ENCODE measurements at places on chromosomes 13 and 19.

GRCh38 chr13:39588384-39588783, 14.6 kb downstream of the LHFPL6 start:
- no peak for DNase-seq
- no peak overlapping the region for H3K4me3 ChIP-seq
- no peak overlapping the region for H3K27ac ChIP-seq
- no peaks in the 10 kb centered on the region for H3K27me3 ChIP-seq
- H3K36me3 ChIP-seq, result no peaks in the 10 kb centered on the region
- H3K4me1 ChIP-seq, result no peaks in the 10 kb centered on the region

GRCh38 chr19:40609561-40610395, 8.6 kb downstream of the LTBP4 start:
- peak overlapping the region; percentile 94 for H3K27ac ChIP-seq
- H3K27me3 ChIP-seq, result no peaks in the 10 kb centered on the region
- H3K4me3 ChIP-seq, result peak overlapping the region; percentile 88
- H3K36me3 ChIP-seq, result peaks cover 5% of the 10 kb centered on the region
- peaks cover 60% of the 10 kb centered on the region for H3K4me1 ChIP-seq
- peak; percentile 92 for DNase-seq

- H3K4me1 ChIP-seq, result no peaks in the 10 kb centered on the region
- no peaks in the 10 kb centered on the region for H3K27me3 ChIP-seq
- H3K27ac ChIP-seq, result no peak overlapping the region
- H3K36me3 ChIP-seq, result peaks cover 33% of the 10 kb centered on the region
- DNase-seq, result no peak
- no peak overlapping the region for H3K4me3 ChIP-seq
Observed at GRCh38 chr19:5113633-5114586, 145.0 kb downstream of the KDM4B start.

GRCh38 chr19:45098521-45099466, 5.8 kb downstream of the PPP1R37 start:
- H3K4me3 ChIP-seq, result no peak overlapping the region
- H3K27ac ChIP-seq, result no peak overlapping the region
- DNase-seq, result no peak
- H3K36me3 ChIP-seq, result peaks cover 4% of the 10 kb centered on the region
- peaks cover 57% of the 10 kb centered on the region for H3K4me1 ChIP-seq
- no peaks in the 10 kb centered on the region for H3K27me3 ChIP-seq

- no peaks in the 10 kb centered on the region for H3K36me3 ChIP-seq
- no peaks in the 10 kb centered on the region for H3K4me1 ChIP-seq
- no peak for DNase-seq
- H3K27me3 ChIP-seq, result no peaks in the 10 kb centered on the region
- H3K27ac ChIP-seq, result no peak overlapping the region
Observed at GRCh38 chr13:91126806-91127205, 220.7 kb upstream of the MIR17HG start.

GRCh38 chr13:112679381-112679780, 10.5 kb upstream of the ATP11A start:
- no peak overlapping the region for H3K4me3 ChIP-seq
- DNase-seq, result no peak
- no peak overlapping the region for H3K27ac ChIP-seq
- peaks cover 4% of the 10 kb centered on the region for H3K27me3 ChIP-seq
- no peaks in the 10 kb centered on the region for H3K4me1 ChIP-seq

DNA sequence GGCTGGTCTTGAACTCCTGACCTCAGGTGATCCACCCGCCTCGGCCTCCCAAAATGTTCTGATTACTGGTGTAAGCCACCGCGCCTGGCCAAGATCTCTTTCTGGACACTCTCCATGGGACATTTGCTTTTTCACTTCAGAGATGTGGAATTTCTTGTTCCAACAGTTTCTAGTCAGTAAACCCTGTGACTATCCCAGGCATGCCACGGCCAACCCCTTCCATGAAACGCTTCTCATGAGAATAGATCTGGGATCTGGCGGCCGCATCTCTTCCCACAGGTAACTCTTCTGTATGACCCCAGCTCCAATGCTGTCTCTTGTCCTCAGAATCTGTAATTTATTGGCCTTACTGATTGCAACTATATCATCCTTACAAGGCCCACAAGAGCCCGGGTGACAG, 16.2 kb downstream of the PLPP2 start:
- peaks cover 17% of the 10 kb centered on the region for H3K27me3 ChIP-seq
- no peak for DNase-seq
- H3K36me3 ChIP-seq, result no peaks in the 10 kb centered on the region

DNA sequence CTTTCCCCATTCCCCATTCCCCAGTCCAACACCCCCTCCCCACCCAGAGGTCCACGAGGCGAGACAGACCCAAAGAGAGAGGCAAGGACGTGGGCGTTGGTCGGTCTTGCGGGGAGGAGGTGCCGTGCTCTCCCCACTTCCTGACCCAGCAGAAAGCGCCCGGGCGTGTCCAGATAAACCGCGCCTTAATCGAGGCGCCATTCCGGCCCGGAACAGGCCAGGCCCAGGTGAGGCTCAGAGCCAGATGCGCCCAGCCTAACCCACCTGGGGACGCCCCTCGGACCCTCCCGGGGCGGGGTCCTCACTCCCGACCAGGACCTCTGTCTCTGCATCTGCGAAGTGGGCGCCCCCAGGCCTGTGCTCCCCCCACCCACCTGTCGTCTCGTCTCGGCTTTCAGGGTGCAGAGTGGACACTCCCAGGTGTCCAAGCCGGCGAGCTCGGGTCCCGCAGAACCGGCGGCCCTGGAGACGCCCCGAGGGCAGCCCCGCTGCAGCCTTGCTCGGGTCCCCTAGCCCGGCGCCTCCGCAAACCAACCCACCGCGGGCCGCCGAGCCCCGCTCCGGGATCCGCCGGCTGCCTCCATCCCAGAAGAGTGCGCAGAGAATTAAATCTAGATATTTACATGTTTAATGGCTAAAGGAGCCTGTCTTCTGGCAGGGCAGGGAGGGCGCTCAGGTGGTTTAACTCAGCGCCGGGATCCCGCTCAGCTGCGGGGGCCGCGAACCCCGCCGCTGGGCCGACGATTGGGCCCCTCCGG, 5.0 kb upstream of the ONECUT3 start:
- peaks cover 30% of the 10 kb centered on the region for H3K4me1 ChIP-seq
- peak overlapping the region; percentile 63 for H3K27ac ChIP-seq
- DNase-seq, result no peak
- peak overlapping the region; percentile 68 for H3K4me3 ChIP-seq
- H3K36me3 ChIP-seq, result no peaks in the 10 kb centered on the region

- H3K27ac ChIP-seq, result no peak overlapping the region
- peaks cover 11% of the 10 kb centered on the region for H3K36me3 ChIP-seq
- no peak overlapping the region for H3K4me3 ChIP-seq
- H3K27me3 ChIP-seq, result no peaks in the 10 kb centered on the region
Observed at GRCh38 chr19:38690832-38691231, 43.4 kb downstream of the ACTN4 start.

DNA sequence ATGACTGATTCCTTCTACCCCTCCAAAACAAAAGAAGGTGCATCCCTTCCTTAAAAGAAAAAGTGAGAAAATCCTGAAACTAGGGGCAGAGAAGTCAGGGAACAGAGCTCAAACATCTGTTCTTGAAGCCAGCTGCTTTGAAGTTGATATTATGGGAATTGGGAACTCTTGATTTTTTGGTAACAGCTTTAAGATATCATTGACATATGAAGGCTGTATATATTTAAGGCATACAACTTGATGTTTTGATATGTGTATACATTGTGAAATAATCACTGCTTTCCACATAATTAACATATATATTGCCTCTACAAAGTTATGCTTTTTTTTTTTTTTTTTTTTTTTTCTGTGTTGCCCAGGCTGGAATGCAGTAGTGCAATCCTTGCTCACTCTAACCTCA, 117.1 kb downstream of the AKAP11 start:
- no peaks in the 10 kb centered on the region for H3K36me3 ChIP-seq
- peaks cover 7% of the 10 kb centered on the region for H3K4me1 ChIP-seq
- no peak overlapping the region for H3K27ac ChIP-seq
- DNase-seq, result no peak
- H3K4me3 ChIP-seq, result no peak overlapping the region

DNA sequence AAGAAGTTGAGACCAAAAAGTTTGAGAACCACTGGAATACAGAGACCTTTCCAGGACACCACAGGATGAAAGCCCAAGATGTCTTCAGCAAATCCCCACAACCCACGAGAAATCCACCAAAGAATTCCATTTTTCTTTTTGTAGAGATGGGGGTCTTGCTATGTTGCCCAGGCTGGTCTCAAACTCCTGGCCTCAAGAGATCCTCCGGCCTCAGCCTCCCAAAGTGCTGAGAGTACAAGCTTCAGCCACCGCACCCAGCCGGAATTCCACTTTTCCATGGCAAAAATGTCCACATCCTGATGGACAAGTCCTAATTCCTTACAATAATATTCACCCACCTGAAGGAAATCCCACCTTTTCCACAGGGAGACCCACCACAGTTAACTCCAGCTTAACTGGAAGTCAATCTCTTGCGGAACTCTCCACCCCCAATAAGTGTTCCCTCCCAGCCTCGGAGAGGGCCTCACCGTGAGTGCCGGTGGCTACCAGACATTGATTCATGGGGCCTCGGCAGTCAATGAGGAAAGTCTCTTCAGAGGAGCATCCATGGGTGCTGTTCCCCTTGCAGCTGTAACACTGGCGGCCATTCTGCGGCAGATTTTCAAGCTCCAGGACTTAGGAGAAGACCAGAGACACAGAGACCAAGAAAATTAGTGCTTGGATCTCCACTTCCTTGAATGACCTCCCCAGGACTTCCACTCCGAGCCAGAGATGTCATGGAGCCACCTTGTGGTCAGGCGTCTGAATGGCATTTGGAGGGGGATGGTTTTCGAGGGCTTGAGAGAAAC, 12.3 kb upstream of the CADM4 start:
- no peak for DNase-seq
- H3K4me1 ChIP-seq, result no peaks in the 10 kb centered on the region
- H3K4me3 ChIP-seq, result no peak overlapping the region
- no peak overlapping the region for H3K27ac ChIP-seq
- peaks cover 3% of the 10 kb centered on the region for H3K27me3 ChIP-seq
- no peaks in the 10 kb centered on the region for H3K36me3 ChIP-seq

DNA sequence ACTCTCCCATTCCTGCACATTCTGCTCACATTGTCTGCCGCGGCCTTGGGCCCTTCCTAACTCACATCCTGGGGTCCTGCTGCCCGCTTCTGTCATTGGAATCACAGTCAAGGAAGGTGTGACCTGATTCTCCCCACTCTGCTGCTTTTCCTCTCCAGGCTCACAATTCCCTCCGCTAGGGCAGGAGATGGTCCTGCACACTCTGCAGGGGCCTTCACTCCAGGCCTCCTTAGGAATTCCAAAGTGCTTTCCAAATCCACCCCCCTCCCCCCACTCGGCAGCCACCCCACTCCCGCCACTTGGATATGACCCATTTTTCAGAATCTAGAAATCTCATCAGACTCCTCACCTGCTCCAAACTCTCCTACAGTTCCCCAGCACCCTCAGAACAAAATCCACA, 3.1 kb upstream of the SLC5A5 start:
- peaks cover 21% of the 10 kb centered on the region for H3K36me3 ChIP-seq
- H3K4me3 ChIP-seq, result no peak overlapping the region
- H3K4me1 ChIP-seq, result peaks cover 15% of the 10 kb centered on the region
- peak overlapping the region; percentile 16 for H3K27ac ChIP-seq

DNA sequence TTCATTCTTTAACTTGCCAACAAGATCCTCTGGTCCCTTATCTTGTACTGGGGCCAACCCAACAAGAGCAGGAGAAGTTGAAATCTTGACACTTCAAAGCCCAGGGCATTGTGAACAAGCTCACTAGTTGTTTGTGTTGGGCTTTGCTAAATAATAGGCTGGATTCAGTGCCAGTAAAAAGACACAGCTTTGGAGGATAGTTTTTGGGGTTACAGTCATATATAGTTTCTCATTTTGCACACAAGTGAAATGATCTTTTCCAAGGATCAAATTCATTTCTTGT, 30.3 kb upstream of the LRCH1 start:
- no peak for DNase-seq
- H3K27ac ChIP-seq, result no peak overlapping the region
- peaks cover 7% of the 10 kb centered on the region for H3K27me3 ChIP-seq
- H3K36me3 ChIP-seq, result no peaks in the 10 kb centered on the region
- no peaks in the 10 kb centered on the region for H3K4me1 ChIP-seq
- H3K4me3 ChIP-seq, result no peak overlapping the region

- peaks cover 5% of the 10 kb centered on the region for H3K27me3 ChIP-seq
- no peaks in the 10 kb centered on the region for H3K4me1 ChIP-seq
- H3K36me3 ChIP-seq, result no peaks in the 10 kb centered on the region
- H3K27ac ChIP-seq, result no peak overlapping the region
- no peak overlapping the region for H3K4me3 ChIP-seq
- DNase-seq, result no peak
Observed at GRCh38 chr19:33647146-33647545, 25.4 kb downstream of the CHST8 start.

DNA sequence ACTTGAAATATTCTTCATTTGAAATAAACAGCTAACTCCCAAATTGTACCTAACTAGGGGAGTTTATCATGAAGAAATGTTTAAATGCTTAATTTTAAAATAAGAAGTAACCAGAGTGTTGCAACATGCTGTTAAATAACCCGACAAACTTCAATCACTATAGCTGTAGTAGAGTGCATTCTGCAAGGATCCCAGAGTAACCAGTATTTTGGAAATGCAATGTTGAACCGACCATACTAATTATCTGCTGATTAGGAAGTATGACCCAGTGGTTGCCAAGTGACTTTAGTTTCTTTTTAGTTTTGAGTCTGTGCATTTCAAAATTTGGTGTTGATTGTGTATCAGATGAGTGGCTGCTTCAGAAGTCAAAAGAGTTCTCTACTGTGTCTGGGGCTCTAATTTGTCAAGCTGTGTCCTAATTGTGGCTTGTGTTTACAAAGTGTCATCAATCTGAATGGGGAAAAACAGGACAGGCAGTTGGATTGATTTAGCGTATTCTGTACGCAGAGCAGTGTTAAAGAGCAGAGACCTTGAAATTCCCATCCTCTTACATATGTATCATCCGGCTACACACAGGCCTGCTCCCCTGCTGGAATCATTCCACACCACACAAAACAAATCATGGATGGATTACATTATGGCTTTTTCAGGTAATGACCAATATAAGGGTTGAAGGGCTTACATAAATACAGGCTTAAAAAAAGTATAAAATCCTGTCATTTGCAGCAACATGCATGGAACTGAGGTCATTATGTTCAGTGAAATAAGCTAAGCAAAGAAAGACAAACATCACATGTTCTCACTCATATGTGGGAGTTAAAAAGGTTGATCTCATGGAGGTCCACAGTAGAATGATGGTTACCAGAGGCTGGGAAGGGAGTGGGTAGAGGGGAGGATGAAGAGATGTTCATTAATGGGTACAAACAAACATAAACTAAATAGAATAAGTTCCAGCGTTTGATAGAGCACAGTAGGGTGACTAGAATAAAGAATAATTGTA, 351.5 kb downstream of the KLF12 start:
- H3K27me3 ChIP-seq, result no peaks in the 10 kb centered on the region
- H3K36me3 ChIP-seq, result peaks cover 37% of the 10 kb centered on the region
- no peaks in the 10 kb centered on the region for H3K4me1 ChIP-seq
- H3K27ac ChIP-seq, result no peak overlapping the region
- no peak overlapping the region for H3K4me3 ChIP-seq

DNA sequence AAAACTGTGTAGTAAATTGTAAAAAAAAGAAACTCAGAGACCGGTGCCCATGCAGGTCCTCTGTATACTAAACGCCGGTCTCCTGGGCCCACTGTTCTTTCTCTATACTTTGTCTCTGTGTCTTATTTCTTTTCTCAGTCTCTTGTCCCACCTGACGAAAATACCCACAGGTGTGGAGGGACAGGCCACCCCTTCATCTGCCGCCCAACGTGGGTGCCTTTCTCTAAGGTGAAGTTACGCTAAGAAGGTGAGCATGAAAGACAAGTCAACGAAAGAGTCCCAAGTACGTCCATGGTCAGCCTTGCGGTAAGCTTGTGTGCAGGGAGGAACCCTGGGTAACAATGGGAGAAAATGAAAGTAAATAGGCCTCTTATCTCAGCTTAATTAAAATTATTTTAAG, 48.0 kb upstream of the WASF3 start:
- H3K4me1 ChIP-seq, result no peaks in the 10 kb centered on the region
- no peak for DNase-seq
- H3K27ac ChIP-seq, result no peak overlapping the region
- H3K36me3 ChIP-seq, result no peaks in the 10 kb centered on the region
